ENCODE measurements at places on chromosomes 4 and X.

DNA sequence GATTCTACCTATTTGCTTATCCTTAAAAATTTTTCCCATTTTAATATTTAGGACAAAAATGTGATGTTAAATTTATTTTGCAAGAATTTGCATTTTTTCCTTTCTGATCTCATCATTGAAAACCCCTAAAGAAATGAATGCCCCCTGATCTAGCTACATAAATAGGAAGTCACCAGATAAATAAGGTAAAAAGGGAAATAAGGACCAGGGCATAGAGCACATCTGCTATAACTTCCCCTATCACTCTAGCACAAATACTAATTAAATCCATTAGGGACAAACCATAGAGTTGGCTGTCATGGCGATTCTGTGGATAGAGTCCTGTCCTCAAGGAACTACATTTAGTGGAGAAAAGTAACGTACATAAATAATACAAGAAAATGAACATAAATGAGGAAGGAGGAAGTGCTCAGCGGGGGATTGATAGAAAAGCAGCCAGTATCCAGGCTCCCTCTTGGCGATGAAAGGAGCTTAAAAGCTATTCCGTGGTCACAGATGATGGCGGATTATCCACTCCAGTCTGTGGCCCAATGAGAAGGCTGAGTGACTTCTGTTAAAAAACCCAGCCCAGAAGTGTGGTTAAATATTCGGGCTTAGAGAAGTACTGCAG lies 76.9 kb upstream of the RPL34 start:
- no peak for DNase-seq

- DNase-seq = no peak
These were observed 47.2 kb upstream of the ELOVL6 start for GRCh38 chr4:110245577-110245976.

GRCh38 chr4:138034871-138035270 lies 207.3 kb downstream of the SLC7A11 start:
- no peak for DNase-seq

DNA sequence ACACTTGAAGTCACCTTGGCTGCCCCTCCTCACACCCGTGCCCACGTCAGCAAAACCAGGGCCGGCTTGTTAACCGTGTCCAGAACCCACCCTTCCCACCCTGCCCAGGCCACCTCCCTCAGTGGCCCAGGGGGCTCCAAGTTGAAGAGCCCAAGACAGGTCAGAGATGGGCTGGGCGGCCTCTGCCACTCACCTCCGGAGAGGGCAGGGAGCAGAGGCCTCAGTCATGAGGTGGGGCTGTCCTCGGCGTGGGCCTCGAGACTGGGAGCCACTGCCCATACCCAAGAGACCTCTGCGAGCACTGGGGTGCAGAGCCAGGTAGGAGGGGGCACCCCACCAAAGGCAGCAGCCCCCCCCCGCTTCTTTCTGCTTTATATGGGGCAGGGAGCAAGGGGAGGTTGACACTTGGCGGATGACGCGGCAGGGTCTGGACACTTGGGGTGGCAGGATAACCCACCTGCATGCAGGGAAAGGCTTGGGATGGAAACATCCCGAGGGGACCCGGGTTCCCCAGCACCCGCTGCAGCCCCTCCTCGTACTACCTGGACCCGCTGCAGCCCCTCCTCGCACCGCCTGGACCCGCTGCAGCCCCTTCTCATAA lies 38.0 kb upstream of the SPON2 start:
- no peak for DNase-seq

- no peak for DNase-seq
These were observed 62.0 kb upstream of the MAP3K15 start for GRCh38 chrX:19577181-19577810.
